ENCODE measurements at places on chromosomes 5 and 9. TPM values are rescaled to one million over a fixed set of nuclear protein-coding genes. Genes with fewer than 3 reads are reported as not detected.

DNA sequence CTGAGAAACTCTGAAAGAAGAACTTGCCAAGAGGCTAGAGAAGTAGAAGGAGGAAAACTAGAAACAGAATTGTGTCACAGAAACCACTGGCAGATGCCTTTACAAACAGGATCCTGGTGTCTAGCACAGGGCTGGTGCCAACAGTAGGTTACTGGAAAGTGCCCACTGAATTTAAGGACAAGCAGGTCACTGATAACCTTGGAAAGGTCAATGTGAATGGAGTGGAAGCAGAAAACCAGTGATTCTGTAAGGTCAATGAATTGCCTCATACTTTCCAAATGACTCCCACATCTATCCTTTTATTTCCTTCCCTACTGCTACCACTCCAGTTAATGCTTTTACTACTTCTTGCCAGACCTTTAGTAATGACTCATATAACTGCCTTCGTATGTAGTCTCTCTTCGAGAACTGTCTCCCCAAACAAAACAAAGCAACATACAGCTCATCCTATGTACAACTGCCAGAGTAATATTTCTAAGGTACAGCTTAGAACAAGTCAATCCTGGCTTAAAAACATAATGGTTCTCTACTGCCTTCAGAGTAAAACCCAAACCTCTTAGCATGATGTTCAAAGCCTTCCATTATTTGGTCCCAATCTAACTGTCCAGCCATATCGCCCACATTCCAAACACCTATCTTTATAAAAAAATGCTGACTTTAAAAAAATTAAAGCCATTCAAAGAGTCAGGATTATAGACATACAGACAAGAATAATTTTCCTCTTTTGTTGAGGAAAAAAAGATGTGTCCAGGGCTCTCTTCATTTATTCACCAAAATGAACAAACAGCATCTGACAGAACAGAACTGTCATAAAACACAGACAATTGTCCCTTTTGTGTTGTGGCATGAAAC, 52.5 kb downstream of the NR3C1 start:
- DNase-seq, result no peak
- H3K4me1 ChIP-seq, result no peaks in the 10 kb centered on the region
- H3K27me3 ChIP-seq, result no peaks in the 10 kb centered on the region
- H3K36me3 ChIP-seq, result no peaks in the 10 kb centered on the region
- H3K27ac ChIP-seq, result no peak overlapping the region

DNA sequence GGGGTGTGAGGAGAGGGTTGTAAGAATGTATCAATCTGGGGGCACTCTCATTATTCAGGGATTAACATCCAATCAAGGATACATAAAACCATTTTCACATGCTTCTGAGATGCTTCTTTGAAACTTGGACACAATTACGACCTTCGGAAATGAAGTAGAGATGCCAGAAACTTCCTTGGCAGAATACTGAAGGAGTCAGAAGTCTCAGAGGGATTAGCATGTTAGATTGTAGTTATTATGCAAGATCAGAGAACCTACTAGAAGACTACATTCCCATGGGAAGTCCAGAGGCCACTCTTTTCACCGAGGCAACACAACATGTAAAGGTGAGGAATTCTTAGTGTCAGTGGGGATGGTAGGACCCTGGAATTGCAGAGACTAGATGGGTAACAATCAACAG, 5.1 kb upstream of the SLC22A4 start:
- H3K4me1 ChIP-seq, result no peaks in the 10 kb centered on the region
- no peaks in the 10 kb centered on the region for H3K27me3 ChIP-seq
- no peak overlapping the region for H3K4me3 ChIP-seq
- H3K36me3 ChIP-seq, result no peaks in the 10 kb centered on the region

DNA sequence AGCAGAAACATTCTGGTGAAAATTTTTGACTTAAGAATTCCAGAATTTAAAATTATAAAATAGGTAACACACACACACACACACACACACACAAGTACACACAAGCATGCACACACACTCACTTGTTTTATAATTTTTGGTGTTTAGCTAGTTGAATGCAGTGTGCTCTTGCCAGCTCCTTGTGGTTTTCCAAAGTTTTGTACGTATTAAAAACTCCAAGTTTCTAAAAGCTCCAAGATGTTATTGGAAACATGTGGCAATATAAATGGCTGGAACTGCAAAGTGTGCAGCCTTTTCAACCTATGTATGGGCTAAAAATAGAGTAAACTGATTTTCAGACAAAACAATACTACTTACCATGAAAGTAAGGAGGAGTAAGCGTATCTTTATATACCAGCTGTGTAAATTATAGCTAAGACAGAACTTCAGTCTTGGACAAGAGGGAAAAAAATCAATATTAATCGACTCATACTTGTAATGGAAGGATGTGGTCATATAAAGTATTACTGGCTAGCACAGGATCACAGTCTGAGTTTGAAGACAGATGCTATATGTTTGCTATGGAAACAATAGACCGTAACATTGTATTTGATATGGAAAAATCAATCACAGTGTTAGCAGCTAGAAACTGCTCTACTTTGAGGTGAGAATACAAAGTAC, 727.1 kb upstream of the GRAMD2B start:
- H3K4me1 ChIP-seq, result no peaks in the 10 kb centered on the region
- no peaks in the 10 kb centered on the region for H3K36me3 ChIP-seq

The PGM5 gene
- total RNA-seq, result 22.2 TPM
